ENCODE measurements at places on chromosomes 12 and 14.
A peak's percentile ranks its signal among the peaks of the same experiment; 100 is the strongest.

- no peak for DNase-seq
- no peaks in the 10 kb centered on the region for H3K36me3 ChIP-seq
- H3K4me3 ChIP-seq = no peak overlapping the region
Measured at GRCh38 chr12:101004898-101005297, 205.1 kb downstream of the SLC5A8 start.

- H3K36me3 ChIP-seq = no peaks in the 10 kb centered on the region
- H3K4me1 ChIP-seq = no peaks in the 10 kb centered on the region
- no peak overlapping the region for H3K4me3 ChIP-seq
- DNase-seq = no peak
- no peak overlapping the region for H3K27ac ChIP-seq
Measured at GRCh38 chr14:27686137-27686536, 1080.5 kb upstream of the FOXG1 start.

DNA sequence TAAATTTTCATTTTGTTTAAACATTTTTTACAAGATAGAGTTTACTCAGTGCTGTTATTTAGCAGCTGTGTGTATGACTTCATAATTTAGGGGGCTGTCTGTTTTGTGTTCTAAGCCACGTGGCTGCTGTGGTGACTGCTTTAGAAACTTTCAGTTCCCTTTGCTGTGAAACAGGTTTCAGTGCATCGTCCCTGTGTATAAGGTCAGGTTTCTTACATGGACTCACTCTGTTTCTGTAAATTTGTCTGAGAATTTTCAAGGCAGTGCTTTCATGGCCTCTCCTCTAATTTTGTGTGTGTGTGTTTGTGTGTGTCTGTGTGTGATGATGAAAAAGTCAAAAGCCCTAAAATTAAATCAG, 32.4 kb downstream of the BICD1 start:
- no peak for DNase-seq
- peak overlapping the region; percentile 17 for H3K4me3 ChIP-seq
- no peaks in the 10 kb centered on the region for H3K36me3 ChIP-seq
- H3K27me3 ChIP-seq = no peaks in the 10 kb centered on the region
- H3K27ac ChIP-seq = no peak overlapping the region

- DNase-seq = peak; percentile 37
- peaks cover 5% of the 10 kb centered on the region for H3K4me1 ChIP-seq
- peaks cover 4% of the 10 kb centered on the region for H3K36me3 ChIP-seq
- H3K27ac ChIP-seq = peak overlapping the region; percentile 94
- H3K4me3 ChIP-seq = peak overlapping the region; percentile 72
- no peaks in the 10 kb centered on the region for H3K27me3 ChIP-seq
Measured at GRCh38 chr12:112013601-112014402, 576 bp downstream of the ERP29 start.

DNA sequence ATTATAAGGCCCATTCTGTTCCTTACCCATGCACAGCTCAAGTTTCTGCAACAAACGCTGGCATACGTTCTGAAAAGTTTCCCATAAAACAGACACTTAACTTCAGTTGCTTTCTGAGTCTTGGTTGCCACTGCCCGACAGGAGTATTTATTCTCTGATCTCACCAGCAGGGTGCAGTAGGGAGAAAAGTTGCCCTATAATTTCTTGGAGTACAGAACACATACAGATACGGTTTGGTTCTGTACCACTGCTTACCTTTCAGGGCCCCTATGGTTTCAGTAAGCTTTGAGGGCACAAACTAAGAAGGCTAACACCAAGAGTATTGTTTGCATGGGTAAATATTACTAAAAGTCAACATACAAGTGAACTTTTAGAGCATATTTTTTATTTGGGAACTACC, 77.9 kb downstream of the SPATA7 start:
- H3K36me3 ChIP-seq = peaks cover 66% of the 10 kb centered on the region
- no peak overlapping the region for H3K27ac ChIP-seq
- DNase-seq = no peak
- no peak overlapping the region for H3K4me3 ChIP-seq

- H3K27me3 ChIP-seq = no peaks in the 10 kb centered on the region
- peaks cover 7% of the 10 kb centered on the region for H3K36me3 ChIP-seq
Measured at GRCh38 chr14:88840926-88841325, 16.5 kb downstream of the TTC8 start.

DNA sequence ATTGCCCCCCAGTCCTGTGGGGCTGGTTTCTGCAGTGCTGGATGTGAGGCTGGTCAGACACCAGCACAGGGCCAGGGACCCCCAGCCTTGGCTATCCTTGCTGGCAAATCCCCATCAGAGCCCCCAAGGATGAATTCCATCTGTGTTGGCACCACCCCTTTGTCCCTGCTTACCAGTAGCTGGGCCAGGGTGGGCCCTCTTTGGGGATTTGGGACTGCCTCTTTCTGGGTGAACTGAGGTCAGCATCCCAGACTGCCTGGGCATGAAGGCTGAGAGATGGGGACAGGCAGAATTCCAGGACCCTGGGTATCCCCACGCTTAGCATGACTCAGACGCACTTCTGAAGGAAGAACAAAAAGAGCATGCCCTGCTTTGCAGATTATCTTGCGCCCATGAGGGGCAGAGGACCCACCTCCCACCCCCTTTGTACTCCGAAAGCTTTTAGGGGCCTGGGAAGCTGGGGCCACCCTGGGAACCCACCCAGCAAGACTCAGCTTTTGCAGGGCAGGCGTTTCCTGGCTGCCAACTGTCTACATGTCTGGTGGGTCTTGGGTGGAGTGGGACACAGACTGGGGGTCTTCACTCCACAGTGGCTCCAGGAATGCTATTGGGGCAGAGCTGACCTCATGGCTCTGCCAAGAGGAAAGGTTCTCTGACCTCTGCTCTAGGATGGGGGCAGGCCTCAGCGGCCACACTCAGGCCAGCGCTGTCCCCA, 26.8 kb downstream of the RFLNA start:
- H3K36me3 ChIP-seq = peaks cover 29% of the 10 kb centered on the region
- H3K4me1 ChIP-seq = peaks cover 7% of the 10 kb centered on the region
- no peak for DNase-seq
- no peaks in the 10 kb centered on the region for H3K27me3 ChIP-seq

DNA sequence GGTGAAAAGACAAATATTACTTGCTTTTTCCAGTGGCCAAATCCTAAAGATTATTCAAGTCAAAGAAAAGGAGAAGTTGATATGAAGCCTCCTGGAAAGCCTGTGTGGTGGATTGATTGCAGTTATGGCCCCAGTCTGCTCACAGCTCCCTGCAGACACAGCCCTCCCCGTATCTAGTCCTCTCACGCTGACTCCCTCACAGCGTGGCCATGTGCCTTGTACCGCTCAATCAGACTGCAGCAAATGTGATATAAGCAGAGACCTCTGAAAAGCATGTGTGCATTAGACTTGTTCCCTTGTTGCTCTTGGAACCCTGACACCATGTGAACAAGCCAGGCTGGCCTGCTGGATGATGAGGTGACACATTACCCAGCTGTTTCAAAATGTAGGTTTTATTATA, 398.0 kb upstream of the GARIN6 start:
- no peak overlapping the region for H3K27ac ChIP-seq
- H3K4me1 ChIP-seq = no peaks in the 10 kb centered on the region
- DNase-seq = no peak
- no peaks in the 10 kb centered on the region for H3K27me3 ChIP-seq

DNA sequence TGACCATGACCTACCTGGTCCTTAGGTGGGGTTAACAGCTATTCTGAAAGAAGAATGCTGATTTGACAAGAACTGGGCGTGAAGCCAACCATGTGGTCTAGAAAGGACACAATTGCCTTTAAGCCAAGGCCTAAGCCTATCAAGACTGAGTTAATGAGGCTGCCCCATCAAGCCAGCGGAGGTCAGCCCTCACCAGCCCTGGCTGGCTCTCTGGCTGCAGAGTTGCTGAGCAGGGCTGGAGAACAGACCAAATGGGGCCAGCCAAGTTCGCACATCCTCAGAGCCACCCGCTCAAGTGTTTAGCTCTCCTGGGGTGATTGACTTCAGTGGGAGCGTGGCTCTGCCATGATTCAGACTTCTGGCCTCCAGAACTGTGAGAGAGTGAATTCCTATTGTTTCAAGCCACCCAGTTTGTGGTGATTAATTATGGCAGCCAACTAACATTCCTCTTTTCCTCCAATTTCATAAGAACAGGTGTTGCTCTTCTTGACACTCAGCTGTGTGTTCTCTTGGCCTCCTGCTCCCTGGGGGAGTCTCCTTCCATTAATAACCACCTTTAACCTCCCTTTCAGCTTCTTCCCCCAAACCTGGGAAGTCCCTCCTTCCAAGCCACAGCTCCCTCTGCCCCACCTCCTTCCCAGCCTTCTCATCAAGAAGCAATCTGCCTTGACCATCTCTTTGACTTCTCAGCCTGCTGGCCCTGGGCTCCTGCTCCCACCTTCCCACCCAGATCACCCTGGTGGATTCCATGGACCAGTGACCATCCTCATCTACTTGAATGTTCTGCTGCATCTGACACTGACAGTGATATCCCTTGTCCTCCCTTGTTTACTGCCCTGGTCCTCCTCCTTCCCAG, 5.3 kb upstream of the SERPINA5 start:
- H3K27me3 ChIP-seq = peaks cover 12% of the 10 kb centered on the region
- no peak overlapping the region for H3K4me3 ChIP-seq
- no peak for DNase-seq
- no peak overlapping the region for H3K27ac ChIP-seq

DNA sequence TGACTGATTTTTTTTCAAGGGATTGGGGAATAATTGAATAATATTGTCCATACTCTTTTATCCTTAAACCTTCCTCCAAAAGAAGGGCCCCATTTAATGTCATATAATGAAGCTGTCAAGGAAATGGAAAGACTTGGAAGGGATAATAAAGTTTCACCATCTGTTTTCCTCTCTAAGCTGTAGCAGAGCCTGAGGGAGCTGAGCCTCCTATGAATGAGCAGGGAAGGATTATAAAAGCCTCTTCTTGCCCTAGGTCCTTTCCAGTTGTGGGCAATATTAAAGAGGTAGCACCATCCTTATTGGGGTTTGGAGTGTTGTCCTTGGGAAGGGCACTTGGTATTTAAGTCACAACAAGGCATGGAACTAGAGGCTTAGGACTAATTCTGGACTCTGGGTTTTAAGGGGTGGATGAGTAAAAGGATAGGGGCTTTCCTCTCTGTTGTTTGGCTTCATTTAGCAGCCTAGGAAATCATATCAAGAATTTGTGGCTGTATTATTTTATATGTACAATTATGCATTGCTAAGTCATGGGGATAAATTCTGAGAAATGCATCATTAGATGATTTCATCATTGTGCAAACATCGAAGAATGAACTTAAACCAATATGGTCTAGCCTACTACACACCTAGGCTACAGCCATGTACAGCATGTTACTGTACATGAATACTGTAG, 408.5 kb upstream of the DCN start:
- H3K36me3 ChIP-seq = no peaks in the 10 kb centered on the region
- H3K4me1 ChIP-seq = no peaks in the 10 kb centered on the region
- no peak overlapping the region for H3K27ac ChIP-seq
- H3K4me3 ChIP-seq = no peak overlapping the region
- no peak for DNase-seq

DNA sequence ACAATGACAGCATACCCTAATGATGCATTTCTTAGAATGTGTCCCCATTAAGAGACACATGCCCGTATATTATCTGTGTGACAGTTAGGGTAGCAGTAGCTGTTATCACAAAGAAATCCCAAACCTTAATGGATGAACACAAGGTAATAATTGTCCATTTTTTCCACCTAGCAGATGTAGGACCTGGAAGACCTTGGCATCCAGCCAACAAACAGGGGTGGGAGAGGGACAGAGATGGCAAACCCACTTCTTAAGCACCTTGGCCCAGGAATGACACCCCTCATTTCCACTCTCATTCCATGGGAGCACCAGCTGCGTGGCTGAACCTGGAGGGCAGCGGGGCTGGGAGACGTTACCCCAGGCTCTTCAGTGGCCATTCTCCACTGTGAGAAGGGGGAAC, 679.0 kb downstream of the AACS start:
- DNase-seq = no peak
- no peaks in the 10 kb centered on the region for H3K4me1 ChIP-seq
- no peaks in the 10 kb centered on the region for H3K36me3 ChIP-seq
- no peak overlapping the region for H3K4me3 ChIP-seq
- no peak overlapping the region for H3K27ac ChIP-seq
- no peaks in the 10 kb centered on the region for H3K27me3 ChIP-seq

- H3K27me3 ChIP-seq = no peaks in the 10 kb centered on the region
- no peak overlapping the region for H3K4me3 ChIP-seq
- no peaks in the 10 kb centered on the region for H3K36me3 ChIP-seq
- H3K27ac ChIP-seq = no peak overlapping the region
- H3K4me1 ChIP-seq = no peaks in the 10 kb centered on the region
Measured at GRCh38 chr12:130433411-130433810, 95.7 kb downstream of the PIWIL1 start.

DNA sequence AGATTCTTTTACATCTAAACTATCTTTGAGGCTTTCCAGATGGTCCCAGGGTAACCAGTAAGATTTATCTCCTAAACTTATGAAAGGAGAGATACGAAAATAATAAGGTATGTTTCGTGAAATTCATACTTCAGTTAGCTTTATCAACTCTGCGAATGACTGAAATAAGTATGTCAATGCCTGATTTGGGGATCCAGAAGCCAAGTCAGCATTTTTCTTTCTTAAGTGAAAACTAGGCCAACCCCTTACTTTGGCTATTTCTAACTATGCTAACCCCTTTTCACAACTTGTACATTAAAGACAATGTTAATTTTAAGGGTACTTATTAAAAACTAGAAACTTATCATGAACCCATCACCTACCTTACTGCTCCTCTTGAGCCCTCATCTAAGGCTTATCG, 26.9 kb upstream of the NID2 start:
- no peaks in the 10 kb centered on the region for H3K36me3 ChIP-seq
- H3K27me3 ChIP-seq = no peaks in the 10 kb centered on the region
- H3K27ac ChIP-seq = no peak overlapping the region
- no peaks in the 10 kb centered on the region for H3K4me1 ChIP-seq
- DNase-seq = no peak
- H3K4me3 ChIP-seq = no peak overlapping the region

DNA sequence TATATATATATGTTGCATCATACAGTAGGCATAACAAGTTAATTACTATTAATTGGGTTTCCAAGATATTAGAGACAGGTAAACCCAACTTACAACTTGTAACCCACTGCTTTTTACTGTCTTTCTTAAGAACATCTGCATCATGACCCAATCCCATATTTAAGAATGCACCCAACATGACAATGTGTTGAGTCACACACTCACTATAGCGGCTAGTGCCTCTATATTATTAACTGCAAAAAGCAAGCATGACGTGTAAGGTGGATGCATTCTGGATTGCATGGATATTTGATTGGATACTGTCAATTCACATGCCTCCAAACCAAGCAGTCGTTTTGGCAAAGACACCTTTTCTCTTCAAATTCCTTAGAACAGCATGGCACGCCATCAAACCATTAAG, 68.2 kb downstream of the KSR2 start:
- H3K36me3 ChIP-seq = no peaks in the 10 kb centered on the region
- no peak overlapping the region for H3K27ac ChIP-seq
- DNase-seq = no peak
- H3K4me1 ChIP-seq = no peaks in the 10 kb centered on the region
- no peak overlapping the region for H3K4me3 ChIP-seq
